ENCODE measurements at places on chromosomes 5 and 9.

DNA sequence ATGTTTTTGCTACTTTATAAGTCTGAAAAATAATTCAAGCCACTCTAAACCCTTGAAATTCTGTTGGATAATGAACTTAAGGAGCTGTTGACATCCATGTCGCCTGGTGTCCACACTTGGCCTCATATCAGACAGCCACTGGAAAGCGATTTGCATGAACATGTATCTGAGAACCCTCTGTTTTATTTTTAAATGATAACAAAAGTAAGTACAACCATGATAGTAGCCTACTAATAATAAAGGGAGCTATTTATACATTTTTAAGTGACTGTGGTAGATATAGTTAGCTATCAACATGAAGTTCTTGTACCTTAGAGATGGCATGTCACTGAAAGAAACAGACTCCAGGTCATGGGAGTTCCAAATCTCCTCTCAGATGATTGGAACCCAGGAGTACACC is 53.3 kb downstream of the PLCXD3 start:
- DNase-seq: no peak

- no peak for DNase-seq
Measured at GRCh38 chr5:160159991-160160792, 40.9 kb upstream of the PWWP2A start.

- DNase-seq: no peak
Measured at GRCh38 chr9:98903961-98904411, 39.7 kb upstream of the COL15A1 start.

DNA sequence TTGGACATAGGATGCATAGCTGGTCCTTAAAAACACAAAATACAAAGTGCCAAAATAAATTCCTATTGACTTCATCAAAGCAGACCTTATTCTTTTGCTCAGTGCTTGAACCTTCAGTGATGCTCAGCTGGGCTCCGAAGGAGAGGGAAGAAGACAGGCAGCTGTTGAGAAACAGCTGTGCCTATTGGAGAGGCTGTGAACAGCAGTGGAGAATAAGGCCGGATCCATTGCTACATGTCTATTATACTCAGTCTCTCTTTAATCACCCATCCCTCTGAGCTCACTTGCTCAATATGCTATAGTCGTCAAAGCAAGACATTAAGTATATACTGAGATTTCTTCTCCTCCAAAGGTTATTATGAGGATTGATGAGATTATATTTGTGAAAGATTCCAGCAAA is 174.4 kb downstream of the CHSY3 start:
- DNase-seq: no peak

DNA sequence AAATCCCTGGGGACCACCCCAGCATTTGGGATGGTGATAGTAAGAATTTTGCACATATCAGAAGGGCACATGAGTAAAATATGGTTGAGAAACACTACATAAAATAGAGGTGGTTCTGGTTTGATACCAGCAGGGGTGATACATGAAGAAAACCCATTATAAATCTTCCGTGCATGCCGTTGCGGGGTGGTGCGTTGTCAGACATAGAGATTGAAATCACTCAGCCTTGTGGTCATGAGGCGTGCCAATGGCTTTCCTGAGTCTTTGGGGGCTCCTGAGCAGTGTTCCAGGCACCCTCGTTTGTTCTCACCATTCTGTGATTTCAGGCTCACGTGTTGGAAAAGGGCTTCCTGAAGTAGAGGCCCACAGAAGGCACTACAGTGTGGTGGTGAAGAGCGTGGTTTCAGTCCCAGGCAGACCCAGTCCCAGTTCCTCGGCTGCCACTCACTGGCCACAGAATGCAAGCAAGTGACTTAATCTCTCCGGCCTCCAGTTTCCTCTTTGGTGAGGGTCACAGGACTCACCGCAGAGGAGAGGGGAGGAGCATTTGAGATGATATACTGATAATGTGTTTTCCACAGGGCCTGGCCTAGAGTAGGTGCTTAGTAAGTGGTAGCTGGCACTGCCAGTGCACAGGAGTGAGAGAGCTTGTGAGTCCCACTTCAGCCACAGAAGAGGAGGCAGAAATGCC is 20.5 kb upstream of the GLRX start:
- no peak for DNase-seq

DNA sequence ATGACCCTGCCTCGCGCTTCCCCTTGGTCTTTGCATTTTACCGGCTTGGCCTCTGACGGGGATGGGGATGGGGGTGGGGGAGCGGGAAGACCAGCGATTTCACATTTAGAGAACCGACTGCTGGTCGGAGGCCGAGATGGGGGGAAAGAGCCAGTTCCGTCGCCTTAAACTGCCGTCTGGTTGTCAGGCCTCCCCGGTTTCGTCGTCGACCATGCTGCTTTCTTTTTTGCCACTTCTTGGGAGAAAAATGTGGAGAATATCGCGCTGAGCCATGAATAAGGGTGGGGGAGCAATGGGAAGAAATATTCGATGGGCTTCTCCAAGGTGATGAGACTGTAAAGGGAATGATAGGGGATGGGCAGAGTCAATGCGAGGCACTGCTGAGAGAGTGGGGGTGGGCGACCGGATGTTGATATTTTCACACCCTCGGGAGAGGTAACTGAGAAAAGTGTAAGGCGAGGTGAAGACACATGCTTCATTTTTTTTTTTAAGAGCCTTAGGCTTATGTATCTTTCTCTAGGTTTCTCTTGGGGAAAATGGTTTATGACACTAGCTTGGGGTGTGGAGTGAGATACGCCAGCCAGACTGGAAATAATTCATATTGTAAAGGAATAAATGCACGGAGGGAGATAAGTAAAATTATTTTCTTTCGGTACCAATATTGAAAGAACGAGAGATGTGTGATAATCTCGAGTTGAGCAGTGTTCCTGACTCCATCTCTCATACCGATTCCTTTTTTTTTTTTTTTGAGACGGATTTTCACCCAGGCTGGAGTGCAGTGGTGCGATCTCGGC is 1.1 kb downstream of the KIF2A start:
- DNase-seq: peak; percentile 85

DNA sequence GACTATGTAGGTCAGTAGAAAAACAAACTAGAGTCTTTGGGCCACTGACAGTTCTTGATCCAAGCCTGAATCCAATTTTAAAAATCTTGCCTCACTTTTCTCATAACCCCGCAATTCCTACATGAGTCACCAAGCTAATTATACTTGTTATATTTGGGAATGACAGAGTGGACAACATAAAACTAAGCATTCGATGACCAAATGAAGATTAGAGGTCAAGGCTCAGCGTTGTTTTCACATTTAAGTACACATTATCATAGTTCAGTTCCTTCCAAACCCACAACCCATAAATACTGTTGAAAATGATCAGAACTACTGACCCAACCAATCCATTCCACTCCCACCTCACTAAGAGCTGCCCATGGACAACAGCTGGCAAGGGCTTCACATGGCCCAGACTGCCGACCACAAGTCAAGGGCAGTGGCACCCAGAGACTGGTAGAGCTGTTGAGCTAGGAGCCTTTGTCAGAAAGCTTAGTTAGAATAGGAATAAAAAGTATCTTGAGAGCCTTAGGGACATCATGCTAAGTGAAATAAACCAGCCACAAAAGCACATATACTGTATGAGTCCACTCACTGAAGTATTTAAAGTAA is 64.2 kb downstream of the MYO10 start:
- no peak for DNase-seq
